Activated CD4-positive, alpha-beta T cell treated with anti-CD3 and anti-CD28 coated beads for 24 hours (primary cell): ENCODE measurements at places on chromosomes 1 and 21.

GRCh38 chr1:36068866-36069265 lies 15.0 kb upstream of the TEKT2 start:
- DNase-seq, result no peak

GRCh38 chr21:18524097-18524880 lies 120.7 kb upstream of the TMPRSS15 start:
- no peak for DNase-seq

- DNase-seq, result no peak
Observed at GRCh38 chr1:199646761-199647160, 380.7 kb upstream of the NR5A2 start.

- DNase-seq, result peak; percentile 89
Observed at GRCh38 chr1:155167166-155168104, 5.7 kb downstream of the KRTCAP2 start.

- DNase-seq, result no peak
Observed at GRCh38 chr1:158058237-158058985, 65.0 kb downstream of the KIRREL1 start.

- no peak for DNase-seq
Observed at GRCh38 chr1:54803761-54804470, 2.8 kb upstream of the TTC22 start.

GRCh38 chr1:79899914-79900313 lies 893.4 kb upstream of the ADGRL4 start:
- DNase-seq, result no peak

DNA sequence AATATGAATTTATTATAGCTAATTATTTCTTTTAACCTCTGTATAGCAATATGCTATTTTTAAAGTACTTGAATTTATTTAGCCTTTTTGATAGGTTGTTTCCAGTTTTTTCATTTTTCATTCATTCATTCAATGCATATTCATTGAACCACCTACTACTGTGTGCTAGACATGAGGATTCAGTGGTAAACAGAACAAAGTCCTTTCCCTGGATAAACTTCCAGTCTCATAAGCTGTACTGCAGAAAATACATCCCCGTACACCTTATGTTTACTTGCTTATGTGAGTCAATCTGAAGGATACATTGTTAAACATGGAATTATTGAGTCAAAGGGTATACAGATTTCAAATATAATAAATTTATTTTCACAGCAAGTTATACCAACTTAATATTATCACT lies 21.9 kb downstream of the AGL start:
- no peak for DNase-seq

- DNase-seq, result peak; percentile 18
Observed at GRCh38 chr1:181936768-181937581, 124.5 kb downstream of the ZNF648 start.

GRCh38 chr1:169472738-169473137 lies 13.0 kb downstream of the SLC19A2 start:
- no peak for DNase-seq

DNA sequence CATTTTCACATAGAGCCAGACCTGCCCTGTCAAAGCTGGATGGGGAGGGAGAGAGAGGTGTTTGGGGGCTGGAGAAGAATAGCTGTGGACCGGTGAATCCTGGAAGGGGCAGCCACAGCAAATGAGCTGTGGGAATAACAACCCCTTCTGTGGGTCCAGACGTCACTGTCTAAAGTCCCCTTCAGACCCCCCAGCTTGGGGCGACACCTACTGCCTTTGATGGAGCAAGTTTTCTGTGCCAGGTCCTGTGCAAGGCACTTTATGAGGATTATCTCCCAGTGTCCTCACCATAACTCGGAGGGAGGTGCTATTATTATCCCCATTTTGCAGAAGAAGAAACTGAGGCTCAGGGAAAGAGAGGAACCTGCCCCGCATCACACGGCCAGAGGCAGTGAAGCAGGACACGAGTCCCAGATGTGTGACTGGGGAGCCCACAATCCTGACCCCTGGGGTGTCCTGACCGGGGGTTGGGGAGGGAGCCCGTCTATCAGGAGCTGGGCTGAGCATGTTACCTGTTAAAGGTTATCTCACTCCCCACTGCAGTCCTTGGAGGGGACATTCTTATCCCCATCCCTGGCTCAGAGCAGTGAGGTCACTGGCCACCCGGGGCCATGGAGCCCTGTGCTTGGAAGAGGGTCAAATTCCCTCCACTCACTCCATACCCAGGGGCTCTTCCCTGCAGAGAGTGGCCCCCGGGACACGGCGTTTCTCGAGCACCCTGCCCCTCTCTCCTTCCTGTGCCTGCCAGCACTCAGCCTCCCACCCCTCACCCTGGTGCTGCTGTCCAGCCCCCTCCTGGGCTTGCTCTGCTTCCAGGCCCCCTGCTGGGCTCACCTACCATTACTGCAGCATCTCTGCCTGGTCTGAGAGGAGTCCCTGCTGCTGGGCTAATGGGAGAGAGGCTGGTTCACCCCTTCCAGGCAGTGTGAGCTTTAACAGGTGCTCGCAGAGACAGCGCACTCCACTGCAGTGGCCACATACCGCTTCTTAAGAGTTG lies 132.9 kb downstream of the PTPRU start:
- DNase-seq, result no peak

GRCh38 chr1:12113433-12114339 lies 50.6 kb downstream of the TNFRSF8 start:
- no peak for DNase-seq

DNA sequence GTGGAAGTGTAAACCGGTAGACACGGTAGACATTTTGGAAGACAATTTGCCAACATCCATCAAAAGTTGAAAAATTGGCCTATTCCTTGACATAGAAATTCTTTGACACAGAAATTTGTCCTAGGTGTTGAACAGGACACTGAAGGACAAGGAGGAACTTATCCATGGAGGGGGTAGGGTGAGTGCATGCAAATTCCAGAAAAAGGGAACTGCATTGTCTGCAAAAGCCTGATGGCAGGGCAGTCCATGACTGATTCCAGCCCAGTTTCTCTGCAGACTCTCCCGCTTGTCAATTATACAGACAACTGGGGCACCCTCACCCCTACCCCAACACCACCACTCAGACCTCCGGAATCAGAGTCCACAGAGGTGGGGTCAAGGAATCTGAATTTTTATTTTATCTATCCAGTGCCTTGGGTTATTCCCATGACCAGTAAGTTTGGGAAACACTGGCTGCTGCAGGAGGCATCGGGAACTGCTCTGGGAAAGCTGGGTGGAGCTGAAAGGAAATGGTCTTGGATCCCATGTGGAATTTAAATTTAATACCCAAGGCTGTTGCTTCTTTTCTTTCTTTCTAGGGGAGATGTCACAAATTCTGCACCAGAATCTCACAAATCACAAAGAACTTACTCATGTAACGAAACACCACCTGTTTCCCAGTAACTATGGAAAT lies 103.3 kb upstream of the SLC45A1 start:
- DNase-seq, result no peak

DNA sequence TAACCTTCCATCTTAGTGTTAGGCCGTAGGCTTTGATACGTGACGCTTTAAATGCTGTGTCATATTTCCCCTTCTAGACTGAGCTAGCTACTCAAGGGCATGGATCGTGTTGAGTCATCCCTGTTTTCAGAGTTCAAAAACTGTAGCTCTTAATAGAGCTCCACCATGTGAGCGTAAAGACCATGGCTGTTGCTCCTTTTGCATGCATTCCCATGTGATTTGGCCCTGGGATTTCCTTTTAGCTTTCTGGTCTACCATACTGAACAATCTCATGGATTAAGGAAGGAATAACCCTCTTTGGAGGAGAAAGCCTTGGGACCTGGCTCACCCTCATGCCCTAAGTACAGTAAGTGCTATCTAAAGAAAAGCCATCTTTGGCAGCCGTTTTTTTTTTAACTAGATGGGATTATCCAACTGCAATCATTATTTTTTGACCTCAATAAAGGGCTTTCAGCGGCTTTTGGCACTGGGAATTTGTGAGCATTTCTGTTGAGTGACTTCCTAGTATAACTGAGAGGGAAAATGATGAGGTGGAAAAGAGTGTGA lies 76.6 kb downstream of the PLPP3 start:
- no peak for DNase-seq

GRCh38 chr1:17018849-17019248 lies 7.1 kb upstream of the ATP13A2 start:
- DNase-seq, result no peak

DNA sequence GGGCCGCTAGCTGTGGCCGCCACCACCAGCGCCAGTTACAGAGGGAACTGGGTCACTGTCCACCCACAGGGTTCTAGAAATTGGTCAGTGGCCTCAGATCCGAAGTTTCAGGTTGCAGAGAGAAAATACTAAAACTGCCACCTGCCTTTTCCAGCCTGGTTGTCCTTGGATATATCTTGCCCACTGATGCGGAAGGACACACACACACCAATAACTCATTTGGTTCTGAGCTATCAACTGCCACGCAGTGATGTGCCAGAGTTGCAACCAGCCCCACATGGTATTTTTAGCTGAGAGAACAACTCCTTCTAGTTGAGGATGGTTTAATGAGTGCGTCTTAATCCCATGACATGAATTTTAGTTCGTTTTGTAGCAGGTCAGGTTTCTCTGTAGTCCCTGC lies 68.1 kb downstream of the SH3BGR start:
- no peak for DNase-seq

DNA sequence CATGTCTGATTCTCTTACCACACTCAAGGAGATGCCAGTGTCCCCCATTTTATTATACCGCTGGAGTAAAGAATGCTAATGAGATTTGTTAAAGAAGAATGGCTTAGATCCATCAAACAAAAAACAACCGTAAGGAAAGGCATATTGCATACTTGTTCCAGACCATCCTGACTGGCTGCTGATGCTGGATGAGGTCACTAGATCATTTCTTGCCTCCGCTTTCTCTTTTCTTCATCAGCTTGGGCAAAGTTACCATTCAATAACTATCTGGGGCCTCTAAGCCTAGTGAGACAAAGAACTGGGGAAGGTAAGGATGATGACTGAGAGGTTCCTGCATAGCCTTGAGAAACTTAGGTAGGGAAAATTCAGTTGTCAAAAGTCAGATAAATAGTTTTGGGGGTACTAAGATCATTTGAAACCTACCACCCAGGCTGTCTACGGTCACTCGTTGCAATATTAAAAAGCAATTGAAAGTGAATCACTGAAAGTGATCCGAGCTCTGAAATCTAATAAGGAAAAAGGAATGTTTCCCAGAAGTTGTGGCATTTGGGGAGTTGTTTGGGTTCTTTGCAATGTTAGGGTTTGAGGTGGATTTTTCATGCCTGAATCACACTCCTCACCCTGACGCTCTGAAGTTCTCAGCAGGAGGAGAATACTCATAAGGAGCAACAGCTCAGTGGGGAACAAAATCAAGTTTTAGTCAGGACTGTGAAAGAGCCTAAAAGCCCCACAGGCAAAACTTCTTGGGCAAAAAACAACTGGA lies 176.8 kb downstream of the HHIPL2 start:
- no peak for DNase-seq

DNA sequence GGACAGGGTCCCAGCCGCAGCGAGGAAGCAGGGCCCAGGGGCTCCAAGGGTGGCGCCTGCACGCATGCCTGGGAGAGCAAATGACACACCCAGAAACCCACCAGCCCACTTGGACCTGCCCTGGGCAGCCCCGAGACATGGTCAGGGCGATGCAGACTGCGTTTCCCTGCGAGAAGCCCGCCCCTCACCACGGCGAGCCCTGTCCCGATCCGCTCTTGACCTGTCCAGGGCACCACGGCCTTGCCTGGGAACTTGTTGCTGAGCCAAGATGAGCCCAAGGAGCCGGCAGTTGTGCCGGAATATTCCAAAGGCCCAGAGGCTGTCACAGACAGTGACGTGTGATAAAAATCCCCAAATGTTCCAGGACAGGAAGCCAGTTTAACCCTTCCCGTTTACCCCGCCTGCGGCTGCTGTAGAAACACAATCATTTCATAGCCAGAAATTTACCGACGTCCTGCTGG lies 78.1 kb downstream of the SIK1 start:
- no peak for DNase-seq

DNA sequence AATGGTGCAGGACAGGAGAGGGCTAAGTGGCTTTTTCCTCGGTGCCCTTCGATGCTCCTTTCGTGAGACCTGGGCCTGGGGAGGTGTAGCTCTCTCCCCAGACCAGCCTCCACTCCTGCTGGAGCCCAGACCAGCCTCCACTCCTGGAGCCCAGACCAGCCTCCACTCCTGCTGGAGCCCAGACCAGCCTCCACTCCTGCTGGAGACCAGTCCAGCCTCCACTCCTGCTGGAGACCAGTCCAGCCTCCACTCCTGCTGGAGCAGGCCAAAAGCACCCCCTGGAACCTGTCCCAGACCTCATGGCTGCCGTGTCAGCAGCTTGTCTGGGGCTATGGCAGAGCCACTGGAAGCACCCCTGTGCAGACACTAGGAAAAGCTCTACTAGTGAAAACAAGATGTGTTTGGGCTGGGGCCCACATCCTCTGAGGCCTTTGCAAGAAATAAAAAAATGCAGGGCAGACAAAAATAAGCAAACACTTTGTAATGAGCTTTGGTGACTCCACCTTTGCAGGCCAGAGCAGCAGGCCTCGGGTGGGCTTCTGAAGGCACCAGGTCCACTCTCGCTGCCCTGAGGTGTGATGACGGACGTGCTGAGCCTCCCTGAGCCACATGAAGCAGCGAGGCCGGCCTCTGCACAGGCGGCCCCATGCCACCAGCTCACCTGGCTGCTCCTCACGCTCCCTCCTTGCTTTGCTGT lies 116.0 kb upstream of the IFFO2 start:
- no peak for DNase-seq

DNA sequence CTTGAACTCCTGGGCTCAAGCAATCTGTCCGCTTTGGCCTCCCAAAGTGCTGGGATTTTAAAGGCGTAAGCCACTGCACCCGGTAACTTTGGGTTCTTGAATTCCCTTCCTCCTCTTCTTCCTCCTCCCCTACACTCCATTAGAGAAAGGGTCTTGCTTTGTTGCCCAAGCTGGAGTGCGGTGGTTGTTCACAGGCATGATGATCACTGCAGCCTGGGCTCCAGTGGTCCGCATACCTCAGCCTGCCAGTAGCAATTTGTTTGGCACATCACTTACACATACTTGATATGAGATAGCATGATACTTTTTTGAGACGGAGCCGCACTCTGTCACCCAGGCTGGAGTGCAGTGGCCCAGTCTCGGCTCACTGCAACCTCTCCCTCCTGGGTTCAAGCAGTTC lies 2.2 kb downstream of the DEGS1 start:
- no peak for DNase-seq
